ENCODE measurements at places on chromosomes 6 and 20.

DNA sequence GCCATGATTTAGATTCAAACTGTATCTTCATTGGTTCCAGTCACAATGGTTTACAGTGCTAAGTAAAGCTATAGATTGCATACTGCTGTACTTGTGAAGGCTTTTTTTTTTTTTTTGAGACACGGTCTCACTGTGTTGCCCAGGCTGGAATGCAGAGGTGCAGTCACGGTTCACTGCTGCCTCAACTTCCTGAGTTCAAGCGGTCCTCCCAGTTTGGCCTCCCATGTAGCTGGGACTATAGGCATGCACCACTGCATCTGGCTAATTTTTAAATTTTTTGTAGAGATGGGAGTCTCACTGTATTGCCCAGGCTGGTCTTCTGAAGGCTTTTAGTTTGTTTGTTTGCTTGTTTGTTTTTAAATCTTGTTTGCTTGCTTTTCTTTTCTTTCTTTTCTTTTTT lies 24.9 kb downstream of the ITCH start:
- no peak for DNase-seq

DNA sequence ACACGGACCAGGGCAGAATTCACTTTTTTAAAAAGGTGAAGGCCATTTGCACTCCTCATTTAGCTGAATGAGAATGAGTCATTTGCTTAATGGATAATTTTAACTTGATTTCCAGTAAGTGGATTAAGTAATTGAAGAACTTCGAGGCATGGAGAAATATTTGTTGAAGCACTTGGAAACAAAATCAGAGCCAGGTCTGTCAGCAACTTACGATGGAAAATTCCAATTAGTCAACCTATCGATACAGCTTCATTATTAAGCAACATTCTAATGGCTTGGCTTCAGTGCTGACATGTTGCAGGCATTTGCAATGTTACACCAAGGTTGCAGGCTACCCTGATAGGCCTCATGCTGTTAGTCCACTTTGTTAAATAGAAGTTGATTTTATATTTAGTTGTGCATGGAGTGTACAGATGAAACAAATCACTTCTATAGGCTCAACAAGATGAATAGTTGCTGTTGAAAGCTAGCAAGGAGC lies 423.5 kb upstream of the SLC35B3 start:
- no peak for DNase-seq

GRCh38 chr6:149716181-149716963 lies 1.5 kb downstream of the LATS1 start:
- DNase-seq: no peak

- DNase-seq: no peak
These were observed 146.0 kb downstream of the LAMP5 start for GRCh38 chr20:9660236-9660868.

Measured in stimulated activated naive B cell treated with anti-CD40 and anti-IgM and Interleukin-4, amounts not matched to agents 10 μg/mL and 1 μg/mL and 100 μg/mL, for 72 hours (primary cell).